ENCODE measurements at places on chromosomes 16 and 17.

GRCh38 chr16:47826070-47826469 is 329.7 kb downstream of the ABCC12 start:
- DNase-seq: no peak

DNA sequence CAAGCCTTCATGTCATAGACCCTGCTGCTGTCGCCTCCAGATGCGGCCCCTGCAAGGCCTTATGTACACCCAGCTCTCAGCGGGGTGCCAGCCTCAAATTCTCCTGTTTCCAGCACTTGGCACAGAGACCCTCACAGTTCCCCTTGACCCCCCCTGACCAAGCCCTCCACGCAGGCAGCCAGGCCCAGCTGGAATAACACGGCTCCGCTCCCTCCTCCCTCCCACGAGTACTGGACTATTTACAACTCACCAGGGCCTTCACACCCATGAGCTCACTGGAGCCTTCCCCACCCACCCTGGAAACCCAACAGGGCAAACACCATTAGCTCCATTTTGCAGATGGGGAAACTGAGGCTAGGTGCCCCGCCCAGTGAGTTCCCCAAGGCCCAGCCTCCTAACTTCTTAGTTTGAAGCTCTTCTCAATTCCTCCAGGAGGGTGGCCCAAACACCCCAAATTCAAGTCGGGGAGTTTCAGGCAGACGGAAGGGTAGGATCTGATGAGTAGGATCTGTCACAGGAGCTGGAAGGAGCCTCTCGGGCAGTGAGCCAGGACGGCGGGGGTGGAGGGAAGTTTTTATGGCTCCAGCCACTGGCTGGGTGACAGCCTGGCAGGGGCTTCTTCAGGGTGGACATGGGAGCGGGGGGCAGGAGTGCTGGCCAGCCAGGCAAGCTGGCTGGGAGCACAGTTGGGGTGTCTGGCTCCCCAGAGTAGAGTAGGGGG is 17.5 kb upstream of the DLX4 start:
- no peak for DNase-seq

DNA sequence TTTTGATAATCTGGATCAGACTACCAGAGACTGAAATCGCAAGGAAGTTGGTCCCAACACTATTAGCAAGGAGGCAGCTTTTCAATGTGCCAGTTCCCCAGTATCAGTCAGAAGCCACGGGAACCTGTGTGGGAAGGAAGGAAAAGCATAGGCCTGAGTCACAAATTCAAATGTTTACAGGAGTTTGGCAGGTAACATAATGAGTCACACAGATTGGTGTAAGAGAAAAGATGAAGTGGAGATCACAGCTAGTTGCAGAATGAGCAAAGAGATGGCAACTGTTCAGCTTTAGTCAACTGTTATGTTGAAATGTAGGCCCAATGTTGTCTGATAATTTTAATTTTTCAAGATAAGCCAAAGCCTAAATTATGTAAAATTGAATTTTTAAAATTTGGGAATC is 28.1 kb upstream of the ITGA2B start:
- DNase-seq: no peak

- DNase-seq: no peak
Observed at GRCh38 chr16:42069-42457, 11.3 kb downstream of the POLR3K start.

DNA sequence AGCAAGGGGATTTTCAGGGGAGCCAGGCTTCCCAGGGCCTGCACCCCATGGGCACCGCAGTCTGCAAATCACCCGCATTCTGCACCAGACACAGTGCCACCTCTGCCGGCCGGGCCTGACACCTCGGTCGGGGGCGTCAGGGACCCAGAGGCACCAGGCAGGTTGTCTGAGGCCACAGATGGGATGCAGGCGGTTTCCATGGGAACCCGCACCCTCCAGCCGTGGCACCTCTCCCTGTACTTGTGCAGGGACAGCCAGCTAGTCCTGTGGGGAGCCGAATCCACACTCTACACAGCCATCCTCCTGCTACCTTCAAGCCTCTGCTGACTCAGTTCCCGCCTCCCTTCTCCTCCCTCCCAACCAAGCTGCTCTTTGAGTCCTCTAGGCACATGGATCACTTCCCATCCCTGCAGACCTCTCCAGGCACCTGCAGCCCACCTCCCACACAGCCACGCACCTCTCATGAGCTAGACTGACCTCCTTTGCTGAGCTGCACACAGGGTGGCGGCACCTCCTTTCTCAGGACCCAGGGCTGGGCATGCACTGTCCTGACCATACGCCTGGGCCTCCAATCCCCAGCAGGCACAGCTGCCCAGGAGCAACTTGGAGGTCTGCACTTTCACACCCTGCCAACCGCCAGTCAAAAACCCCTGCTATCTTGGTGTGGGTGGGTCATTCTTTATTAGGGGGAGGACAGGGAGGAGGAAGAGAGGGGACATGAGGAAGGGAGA is 119.5 kb downstream of the C16orf78 start:
- DNase-seq: no peak

- no peak for DNase-seq
Observed at GRCh38 chr17:77645072-77646045, 313.1 kb upstream of the TNRC6C start.

DNA sequence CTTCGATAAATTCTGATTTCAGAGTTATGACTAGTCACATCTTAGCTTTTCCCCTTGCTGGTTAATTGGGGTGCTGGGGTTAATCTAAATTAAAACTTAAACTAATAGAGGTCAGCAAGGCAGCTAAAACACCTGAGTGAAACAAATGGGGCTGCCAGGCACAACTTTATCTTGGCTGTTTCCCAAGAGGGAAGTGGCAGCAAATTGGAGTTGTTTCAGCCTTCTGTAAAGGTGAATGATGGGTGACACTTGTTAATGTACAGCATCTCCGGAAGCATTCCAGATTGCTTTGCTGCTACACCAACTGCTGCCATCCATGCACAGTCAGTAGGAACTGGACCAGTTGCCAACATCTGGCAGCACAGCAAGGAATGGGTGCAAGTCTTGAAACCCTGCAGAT is 43.9 kb downstream of the AATF start:
- no peak for DNase-seq

DNA sequence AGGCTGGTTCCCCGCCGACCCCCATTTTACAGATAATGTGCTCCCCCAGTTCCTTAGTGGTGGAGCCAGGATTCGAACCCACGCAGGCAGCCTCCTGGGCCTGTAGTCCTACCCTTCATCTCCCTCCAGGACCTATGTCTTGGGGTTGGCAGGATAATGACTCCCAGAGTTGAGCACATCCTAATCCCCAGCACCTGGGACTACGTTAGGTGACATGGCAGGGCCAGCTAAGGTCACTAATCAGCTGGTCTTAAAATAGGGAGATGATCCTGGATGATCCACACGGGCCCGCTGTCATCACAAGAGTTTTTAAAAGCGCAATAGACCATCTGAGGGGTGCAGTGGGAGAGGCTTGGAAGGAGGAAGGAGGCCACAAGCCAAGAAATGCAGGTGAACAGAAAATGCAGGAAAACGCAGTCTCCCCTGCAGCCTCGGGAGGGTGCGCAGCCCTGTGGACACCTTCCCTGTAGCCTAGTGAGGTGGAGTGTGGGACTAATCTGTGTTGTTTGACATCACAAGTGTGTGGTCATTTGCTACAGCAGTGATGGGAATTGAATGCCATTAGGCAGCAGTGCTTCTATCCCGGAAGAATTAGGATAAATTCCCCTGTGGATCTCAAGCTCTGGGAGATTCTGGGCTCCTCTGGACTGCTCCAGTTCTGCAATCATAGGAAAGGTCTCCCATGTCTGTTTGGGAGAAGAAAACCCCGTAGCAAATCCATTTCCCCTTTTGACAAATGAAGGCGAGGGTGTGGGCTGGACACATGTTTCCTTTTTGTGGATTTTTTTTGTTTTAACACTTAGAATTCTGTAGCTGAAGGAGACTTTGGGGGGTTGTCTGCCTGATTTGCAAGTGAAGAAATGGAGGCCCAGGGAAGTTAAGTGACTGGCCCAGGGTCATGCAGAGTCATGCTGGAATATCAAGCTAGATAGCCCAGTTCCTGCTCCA is 297.7 kb downstream of the SEC14L1 start:
- no peak for DNase-seq

DNA sequence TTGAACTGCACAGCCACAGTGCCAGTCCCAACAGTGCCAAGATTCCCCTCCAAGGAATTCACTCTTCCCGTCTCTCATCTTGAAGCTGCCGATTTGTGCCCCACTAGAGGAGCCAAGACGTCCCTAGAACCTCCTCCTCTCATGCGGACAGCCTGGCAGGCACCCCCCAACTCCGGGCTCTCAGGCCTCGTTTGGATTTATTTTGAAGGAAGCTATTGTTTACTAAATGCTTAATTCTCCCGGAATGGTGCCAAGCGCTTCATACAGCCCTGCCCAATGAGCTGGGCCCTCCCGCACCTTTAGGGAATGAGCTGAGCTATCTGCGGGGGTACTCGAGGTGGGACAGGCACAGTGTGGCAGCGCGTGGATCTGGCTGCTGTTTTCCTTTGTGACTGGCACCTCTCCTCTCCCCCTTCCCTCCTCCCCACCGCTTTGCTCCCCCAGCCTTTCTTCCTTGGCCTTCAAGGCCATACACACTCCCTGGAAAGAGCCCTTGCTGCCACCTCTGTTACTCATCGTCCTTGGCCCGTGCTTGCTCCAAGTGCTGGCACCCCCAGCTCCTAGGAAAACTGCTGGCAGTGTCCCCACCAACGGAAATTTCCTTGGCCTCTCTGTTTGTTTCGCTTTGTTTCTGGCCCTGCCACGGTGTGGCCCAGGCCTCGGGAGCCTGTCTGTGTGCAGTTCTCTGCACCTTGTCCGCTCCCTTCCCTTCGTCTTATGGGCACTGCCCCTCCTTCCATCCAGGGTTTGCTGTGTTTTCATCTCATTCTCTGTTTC is 49.9 kb upstream of the CDR2 start:
- no peak for DNase-seq

DNA sequence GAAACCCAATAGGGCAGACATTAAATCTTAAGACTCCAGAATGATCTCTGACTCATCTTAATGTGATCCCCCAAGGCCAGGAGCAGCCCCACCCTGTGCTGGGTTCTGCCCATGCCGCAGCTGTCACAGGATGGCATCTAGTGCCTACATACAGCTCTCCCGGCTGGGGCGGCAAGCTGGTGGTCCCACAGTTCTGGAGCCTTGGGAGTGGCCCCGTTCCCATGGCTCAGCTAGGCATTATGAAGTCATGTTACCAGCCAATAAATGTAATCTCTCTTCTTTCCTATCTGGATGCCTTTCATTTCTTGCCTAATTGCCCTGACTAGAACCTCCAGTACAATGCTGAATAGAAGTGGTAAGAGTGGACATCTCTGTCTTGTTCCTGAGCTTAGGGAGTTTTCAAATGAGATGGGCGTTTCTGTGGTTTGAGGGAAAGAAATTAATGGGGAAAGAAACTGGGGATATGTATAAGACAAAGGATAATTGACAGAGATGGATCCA is 95.7 kb upstream of the DNAH17 start:
- DNase-seq: no peak

GRCh38 chr17:76866774-76867577 is 1.2 kb upstream of the MGAT5B start:
- DNase-seq: no peak

DNA sequence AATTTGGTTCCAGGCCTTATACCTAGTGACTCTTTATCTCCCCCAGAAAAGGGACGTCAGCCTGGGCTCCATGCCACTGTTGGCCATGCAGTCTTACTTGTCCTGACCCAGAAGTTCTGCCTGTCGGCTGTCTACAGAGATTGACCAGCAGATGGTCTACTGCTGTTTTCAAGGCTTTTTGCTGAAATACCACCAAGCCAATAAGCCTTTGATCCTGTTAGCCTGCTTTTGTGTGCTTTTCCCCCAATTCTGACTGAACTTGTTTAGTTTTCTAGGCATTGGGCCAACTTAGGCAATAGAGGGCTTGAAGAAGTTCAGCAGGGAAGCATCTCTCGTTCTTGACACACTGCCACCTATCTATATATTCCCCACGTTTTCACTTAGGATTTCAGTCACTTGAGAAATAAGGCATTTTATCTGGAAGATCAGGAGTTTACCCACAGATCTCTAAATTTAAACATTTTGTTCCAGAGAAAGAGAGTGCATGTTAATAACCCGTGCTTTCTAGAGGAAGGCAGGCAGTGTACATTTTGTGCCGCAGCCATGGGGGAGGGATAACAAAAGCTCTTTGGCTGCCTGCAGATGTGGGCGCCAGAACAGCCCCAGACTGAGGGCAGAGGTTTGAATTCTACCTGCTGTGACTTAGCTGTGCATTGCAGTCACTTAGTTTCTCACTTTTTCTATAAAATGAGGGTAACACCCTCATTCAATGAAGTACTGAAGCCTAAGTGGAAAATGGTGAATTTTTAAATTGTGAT is 12.3 kb upstream of the CARMIL2 start:
- no peak for DNase-seq

GRCh38 chr16:67150833-67151396 is at the start of gene B3GNT9:
TSS of gene B3GNT9 (minus strand) at chr16:67150998. CDS start at chr16:67150485, 513 bp downstream.
- peak; percentile 32 for DNase-seq

DNA sequence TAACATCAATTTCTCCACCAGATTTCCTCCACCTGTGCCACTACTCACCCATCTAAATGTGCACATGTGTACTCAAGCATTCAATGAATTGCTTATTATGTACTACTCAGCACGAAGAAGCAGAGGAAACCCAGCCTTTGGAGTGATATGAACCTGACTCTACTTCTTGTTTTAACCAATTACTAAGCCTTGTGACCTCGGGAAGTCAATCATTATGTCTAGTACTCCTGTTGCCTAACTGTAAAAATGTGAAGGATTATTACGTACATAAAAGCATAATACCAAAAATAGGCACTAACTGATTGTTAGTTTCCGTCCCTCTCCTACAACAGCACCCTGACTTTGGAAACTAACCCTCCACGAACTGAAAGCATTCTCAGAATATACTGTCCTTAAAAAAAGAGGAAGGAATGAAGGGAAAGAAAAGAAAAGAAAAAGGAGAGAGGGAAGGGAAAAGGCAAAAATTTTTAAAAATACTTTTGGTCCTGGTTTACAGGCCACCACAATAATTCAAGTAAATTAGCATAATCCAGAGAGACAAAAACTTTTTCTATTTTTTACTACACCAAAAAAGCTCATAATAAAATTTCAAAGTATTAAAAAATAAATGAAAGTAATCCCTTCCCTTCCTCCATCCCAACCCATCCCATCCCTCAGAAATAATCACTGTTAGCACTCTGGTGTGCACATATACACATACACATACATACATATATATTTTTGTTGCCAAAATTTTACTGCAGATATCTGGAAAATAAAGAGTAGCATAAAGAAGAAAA is 53.6 kb downstream of the KANSL1 start:
- no peak for DNase-seq

- no peak for DNase-seq
Observed at GRCh38 chr17:34549966-34550365, 29.4 kb upstream of the TMEM132E start.

DNA sequence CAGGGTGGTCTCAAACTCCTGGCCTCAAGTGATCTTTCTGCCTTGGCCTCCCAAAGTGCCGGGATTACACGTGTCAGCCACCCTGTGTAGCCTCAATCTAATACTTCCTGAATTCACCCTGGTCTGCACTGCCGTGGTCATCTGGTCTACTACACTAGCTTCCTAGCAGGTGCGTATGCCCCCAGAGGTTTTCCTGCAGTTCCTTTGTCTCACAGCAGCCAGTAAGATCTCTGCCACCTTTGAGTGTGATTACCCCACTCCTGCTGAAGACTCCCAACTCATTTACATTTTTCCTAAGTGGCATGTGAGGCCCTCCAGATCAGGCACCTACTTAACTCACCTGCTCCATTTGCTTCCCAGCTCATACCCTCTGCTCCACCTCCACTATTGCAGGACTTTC is 5.1 kb upstream of the DDX19A start:
- DNase-seq: no peak

Measured in memory B cell (primary cell).